ENCODE measurements at places on chromosomes 1 and 21.

- no peak for DNase-seq
These were observed 8.0 kb downstream of the RRP1B start for GRCh38 chr21:43667191-43667904.

DNA sequence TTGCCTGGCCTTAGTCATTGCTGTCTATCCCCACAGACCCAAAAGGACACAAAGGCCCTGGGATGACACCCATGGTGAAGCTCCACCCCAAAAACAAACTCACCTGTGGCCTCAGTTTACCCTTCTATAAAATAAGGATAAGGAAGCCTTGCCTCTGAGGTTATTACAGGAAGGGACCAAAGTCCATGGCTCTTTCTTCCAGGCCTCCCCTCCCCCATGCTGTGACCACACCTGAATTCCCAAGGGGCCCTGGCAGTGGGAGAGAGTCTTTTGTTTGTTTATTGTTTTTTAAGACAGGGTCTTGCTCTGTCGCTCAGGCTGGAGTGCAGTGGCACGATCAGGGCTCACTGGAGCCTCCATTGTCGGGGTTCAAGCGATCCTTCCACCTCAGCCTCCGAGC, 10.5 kb upstream of the TNFRSF25 start:
- DNase-seq, result no peak

GRCh38 chr1:66223681-66224080, 310.3 kb upstream of the SGIP1 start:
- no peak for DNase-seq

DNA sequence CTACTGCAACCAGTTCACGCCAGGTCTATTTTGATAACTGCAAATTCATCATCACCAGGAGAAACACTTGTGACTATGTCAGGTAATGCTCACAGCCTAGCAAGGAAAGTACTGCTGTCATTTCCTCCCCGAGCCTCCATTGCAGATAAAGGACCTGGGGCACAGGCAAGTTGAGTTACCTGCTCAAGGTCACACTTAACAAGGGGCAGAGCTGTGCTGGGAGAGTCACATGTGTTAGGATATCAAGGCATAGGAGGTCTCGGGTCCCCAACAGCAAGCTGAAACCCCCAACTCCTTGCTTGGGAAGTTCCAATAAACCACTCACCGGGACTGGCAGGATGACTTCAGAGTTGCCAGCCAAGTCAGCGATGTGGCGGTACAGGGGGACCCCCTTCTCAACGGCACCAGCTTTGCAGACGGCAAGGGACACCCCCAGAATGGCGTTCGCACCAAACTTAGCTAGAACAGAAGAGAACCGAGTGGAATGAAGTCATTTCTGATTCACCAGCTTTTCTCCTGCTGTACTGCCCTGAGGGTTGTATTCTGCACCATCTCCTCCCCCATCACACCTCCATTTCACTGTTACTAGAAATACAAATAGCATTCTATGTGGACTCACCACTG, 11.6 kb downstream of the ENO1 start:
- DNase-seq, result no peak

DNA sequence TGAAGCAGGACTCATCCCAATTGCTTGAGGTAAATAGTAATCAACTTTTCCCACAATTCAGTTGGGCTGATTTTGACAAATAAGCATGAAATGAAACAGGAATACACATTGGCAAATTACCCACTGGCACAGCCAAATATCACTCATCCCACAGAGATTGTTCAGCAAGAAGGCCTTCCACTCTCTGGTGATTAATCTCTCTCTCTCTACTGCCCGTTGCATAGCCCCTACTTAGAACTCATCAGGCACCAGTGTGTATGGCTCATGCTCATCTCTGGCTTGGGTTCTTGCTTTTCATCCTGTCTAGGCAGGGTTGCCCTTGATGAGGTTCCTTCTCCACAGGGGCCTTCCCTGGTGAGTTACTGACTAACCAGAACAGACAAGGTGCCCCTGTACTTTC, 1.1 kb downstream of the BSDC1 start:
- DNase-seq, result no peak

GRCh38 chr1:1286313-1287261, 6.4 kb downstream of the SCNN1D start:
- DNase-seq, result no peak

DNA sequence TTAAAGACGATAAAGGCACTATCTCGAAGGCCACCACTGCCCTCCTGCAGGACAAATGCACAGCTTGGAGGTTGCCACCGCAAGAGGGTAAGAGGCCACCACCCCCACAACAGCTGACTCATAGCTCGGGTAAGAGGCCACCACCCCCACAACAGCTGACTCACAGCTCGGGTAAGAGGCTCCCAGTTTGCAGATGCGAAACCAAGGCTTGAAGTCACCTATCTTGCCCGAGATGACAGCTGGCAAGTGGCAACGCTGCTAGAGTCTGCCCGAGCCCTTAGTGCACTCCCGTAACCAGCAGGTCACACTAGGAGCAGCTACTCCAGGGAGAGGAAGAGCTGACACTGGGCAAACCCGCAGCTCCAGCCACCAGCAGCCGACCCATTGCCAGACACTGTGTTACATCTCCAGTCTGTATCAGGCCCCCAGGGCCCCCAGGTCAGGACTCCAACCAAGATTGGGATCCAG, 17.1 kb upstream of the SPSB1 start:
- DNase-seq, result no peak

DNA sequence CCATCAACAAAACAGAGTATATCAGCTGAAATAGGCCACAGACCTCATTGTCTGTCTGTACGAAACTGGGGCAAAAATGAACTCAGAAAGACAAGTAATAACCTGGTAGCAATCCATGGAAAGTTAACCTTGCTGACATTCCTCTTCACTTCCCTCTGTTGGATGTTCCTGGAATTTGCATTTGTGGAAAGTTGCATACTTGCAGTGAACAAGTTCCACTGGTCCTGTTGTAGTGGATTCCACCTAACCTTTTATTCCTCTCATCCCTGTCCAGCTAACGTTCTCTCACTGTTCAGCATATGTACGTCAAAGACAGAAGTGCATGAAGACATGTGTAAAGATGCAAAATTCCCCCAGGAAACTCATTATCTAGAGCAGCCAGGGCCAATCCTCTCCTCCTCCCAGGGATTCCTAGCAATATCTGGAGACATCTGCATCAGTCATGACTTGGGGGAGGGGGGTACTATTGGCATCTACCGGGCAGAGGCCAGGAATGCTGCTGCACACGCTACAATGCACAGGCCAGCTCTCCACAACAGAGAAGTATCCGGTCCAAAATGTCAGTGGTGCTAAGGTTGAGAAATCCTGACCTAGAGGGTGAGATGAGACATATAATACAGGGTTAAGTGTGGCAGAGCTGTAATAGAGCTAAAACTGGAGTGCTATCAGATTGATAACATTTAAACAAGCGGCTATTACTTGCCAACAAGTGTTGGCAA, 8.2 kb downstream of the LPAR3 start:
- DNase-seq, result no peak

DNA sequence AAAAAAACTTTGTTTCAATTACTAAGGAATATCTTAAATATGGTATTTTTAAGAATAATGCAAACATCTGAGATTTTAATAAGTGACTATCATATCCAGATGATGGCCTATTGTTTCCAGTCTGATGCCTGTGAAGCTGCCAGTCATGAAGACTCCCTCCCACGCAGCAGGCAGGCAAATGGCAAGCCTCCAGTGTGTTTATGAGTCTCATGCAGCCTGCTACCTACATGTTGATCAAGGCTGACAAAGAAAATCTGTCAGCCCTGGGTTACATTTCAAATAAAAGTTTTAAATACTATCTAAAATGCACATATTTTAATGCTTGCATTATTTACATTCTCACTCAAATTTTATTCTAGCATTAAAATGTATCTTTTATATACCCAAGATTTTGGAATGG, 137.6 kb upstream of the RNPC3 start:
- no peak for DNase-seq

DNA sequence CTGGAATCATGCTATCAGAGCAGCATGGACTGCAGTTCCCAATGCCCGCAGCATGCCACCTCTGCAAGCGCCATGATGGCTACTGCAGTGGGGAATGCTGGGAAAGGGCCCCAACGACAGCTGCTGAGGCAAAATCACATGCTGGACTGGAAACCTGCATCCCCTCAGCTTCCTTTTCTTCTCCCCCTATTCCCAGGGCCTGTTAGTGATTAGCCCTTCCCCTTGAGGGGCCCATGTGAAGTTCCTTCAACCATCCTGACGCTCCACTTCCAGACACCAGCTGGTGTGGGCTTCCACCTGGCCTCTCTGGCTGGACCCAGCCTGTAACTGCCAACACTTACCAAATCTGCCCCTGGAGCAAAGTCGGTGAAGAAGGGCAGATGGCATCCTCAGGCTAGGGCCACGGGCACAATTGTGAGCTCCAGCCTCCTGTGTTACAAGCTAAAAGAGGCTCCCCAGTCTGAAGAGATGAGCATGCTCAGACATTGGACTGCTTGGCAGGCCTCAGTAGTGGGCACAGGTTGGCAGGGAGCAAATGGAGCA, 22.1 kb upstream of the SDC3 start:
- no peak for DNase-seq

- DNase-seq, result peak; percentile 39
These were observed at the start of gene PCP4 for GRCh38 chr21:39867198-39867650. PCP4 (plus strand) TSS chr21:39867438; CDS start chr21:39867502, 64 bp downstream.

GRCh38 chr1:61301824-61302657, 219.7 kb downstream of the NFIA start:
- DNase-seq, result no peak

DNA sequence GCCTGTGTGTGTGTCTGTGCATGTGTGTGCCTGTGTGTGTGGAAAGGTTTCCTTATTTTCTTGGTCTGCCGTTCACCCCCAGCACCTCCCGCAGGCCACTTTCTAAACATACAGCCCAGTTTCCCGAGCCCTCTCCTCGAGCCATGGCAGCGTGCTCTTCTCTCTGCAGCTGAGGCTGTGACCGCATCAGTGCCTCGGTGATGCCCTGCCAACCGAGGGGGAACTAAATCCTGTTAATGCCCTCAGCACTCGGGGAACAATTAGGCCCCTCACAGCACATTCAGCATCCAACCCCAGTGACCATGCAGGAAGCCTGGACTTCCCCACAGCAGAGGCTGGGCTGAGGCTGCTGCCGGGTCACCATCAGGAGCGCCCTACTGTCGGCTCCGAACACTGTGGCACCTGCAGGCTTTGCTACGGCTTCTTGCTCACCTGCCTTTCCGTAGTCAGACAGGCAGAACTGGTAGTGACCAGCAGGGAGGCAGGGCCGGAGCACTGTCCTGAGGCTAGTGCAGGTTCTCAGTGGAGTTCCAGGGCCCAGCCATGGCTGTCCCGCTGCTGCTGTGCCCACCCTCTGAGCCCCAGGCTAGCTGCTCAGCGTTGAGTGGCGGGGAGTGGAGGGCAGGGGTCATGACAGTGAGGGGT, 8.1 kb downstream of the GPR137B start:
- no peak for DNase-seq

DNA sequence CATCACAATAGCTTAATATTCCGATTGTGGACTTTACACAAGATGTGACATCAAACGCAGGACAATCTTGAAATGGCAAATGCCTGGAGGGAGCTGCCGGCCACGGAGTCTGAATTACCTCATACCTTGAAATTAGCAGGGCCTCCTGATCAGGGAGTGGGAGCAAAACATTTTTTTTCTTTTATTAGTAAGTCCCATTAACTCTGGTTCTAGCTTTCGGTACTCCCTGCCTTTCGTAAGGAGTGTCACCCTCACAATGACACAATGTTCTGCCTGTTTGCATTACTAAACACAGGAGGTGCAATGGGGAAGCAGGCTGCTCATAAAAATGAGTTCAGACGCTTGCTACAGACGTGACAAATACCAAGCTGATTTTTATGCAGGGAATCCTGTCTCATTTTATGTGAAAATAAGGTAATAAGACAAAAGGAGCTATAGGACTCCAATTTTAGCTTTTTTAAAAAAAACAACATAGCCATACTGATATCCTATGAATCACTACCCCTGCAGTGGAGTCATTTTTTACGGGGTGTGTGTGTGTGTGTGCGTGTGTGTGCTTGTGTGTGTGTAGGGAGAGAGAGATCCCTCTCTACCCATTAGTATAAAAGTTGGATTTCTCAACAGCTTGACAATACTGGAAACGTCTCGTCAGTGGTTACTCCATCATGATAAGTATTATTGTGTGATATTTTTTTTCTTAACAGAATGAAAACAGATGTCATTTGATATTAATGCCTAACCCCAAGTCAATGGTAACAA, 205.1 kb upstream of the RUNX1 start:
- DNase-seq, result no peak

GRCh38 chr1:115545791-115546733, 95.7 kb upstream of the VANGL1 start:
- no peak for DNase-seq

DNA sequence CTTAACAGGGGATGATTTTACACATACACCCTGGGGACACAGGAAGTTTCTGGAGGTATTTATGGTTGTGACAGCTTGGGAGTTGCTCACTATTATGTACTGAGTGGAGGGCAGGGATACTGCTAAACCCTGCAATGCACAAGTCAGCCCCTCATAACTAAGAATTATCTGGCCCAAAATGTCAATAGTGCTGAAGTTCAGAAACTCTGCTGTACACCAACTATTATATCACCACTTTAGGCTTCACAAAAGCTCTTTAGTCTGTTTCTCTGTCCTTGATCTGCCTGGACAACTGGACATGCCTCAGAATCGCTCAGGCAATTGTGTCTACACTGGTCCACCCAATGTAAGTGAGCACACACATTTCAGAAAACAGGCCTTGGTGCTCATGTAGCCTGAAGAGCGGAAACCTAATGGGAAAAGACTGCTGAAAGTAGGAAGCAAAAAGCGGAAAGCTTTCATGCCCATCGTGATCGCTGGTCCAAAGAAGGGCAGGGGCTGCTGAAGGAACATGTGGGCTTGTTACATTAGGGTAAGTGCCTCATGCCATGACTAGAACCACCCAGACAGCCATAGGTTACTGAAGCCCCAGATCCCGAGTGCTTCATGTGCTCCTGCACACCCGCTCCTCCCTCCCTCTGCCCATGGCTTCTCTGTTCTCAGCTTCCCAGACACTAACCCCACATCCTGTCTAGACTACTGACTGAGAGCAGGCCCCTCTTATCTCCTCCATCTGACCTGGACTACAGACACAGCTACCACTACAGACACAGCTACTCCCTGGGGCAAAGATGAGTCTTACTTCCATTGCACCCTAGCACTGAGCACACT, 73.5 kb downstream of the LRIG2 start:
- no peak for DNase-seq

DNA sequence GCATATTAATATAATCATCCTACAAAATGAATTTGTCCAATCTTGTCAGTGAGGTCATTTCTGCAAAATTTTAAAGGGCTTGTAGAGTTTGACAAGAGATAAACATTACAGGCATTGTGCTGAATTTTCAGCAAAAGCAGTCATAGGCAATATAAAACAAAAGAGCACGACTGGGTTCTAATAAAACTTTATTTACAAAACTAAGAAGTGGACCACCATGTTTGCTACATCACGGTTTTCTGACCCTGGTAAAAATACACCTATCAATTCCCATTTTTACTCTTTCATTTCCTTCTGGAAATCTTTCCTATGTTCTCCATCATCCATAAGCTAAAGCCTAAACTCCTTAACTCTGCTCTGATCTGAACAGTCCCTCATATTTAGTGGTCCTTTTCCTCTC, 229.8 kb upstream of the SGIP1 start:
- no peak for DNase-seq

- DNase-seq, result no peak
These were observed 1.1 kb upstream of the KPNA6 start for GRCh38 chr1:32106663-32107275.
